KBM-7 (cell line): ENCODE measurements at places on chromosomes 7 and 10.

- DNase-seq = peak; percentile 30
These were observed 147.1 kb upstream of the GHITM start for GRCh38 chr10:83991986-83992753.

DNA sequence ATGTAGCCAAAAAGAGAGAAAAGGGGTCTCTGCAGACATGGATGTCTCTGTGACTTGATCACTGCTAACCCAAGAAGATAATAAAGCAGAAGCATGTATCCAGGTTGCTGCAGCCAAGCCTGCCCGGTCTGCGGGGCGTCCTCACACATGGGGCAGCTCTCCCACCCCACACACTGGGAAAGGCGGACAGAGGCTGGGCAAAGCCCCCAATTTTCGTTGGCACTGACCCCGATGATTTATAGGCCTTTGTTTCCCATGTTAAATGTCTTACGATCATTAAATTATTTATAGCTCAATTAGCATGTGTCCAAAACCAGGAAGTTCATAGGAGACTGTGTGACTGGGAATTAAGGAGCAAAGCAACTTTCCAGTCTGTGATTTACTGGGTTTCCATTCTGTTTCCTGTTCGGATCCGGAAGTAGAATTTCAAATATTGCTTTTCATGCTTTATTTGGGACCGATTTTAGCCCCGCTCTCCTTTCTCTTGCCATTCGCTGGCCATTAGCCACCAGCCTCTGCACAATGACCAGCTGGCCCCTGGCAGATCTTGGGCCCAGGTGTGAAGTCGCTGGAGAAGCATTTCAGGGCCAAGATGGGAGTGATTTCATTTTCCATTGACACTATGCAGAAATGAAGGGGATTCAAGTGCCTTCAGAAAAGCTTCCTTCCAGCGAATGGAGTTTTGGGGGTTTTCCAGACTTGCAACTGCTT is 91.6 kb downstream of the EGFR start:
- DNase-seq = no peak

- no peak for DNase-seq
These were observed 239.5 kb downstream of the KIAA1217 start for GRCh38 chr10:24448351-24448999.

DNA sequence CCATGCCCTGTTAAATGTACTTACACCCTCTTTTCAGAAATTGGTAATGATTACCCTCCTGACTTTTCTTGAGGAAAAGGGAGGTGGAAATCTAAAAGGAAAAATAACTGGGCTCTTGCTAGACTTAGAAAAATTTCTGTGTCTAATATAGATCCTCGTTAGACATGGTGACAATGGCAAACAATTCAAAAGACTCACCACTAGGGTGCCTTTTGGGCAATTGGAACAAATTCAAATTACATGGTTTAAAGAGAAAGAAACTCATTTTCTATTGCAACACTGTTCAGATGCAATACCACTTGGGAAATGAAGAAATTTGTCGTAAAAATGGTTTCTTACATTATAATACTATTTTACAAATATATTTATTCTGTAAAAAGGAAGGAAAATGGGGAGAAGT is 950.1 kb downstream of the GRM8 start:
- no peak for DNase-seq

GRCh38 chr7:32436146-32436928 is 53.8 kb downstream of the LSM5 start:
- DNase-seq = no peak

GRCh38 chr10:113947184-113948041 is 93.0 kb downstream of the NHLRC2 start:
- no peak for DNase-seq

GRCh38 chr10:130358981-130359650 is 222.9 kb downstream of the GLRX3 start:
- DNase-seq = no peak

DNA sequence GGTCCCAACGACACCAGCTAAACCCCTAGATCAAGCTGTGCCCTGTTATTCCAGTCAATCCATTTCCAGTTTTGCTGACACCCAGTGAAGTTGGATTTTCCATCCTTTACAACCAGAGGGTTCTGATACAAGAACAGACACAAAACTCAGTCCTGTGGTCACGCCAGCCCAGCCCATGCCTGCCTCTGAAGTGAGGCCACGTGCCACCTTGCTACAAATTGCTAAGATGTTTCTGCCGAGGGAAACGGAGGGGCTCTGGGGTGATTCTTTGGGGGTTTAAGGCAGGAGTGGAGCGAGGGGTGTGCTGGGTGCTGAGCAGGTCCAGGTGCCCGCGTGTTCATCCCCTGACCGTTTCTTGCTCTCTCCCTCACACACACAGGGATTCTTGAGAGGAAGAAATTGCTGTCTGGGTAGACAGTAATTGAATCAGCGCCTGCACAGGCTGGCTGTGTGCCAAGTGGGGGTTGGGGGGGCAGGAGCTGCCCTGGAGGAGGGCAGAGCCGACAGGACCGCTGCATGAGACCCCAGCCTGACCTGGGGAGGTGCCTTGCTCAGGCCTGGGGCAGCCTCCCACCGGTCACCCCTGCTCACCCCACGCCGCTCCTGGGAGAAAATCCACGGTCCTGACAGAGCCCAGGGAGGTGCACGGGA is 38.1 kb downstream of the ADAP1 start:
- DNase-seq = no peak

DNA sequence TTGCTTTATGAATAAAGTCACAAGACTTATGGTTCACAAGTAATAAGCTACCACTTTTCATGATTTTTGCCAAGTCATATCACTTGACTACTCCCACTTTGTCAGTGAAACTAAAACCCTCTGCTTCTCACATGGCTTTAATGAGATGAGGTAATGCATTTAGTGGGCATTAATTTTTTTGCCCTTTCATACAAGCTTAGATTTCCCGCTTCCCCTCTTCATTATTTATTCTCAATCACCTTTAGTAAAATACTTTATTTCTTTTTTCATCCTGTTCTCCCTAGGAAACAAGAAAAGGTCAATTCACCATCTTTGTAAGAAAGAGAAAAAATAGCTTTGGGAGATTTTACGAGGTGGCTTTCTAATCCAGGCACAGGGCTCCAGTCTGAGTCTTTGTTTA is 109.6 kb upstream of the STARD3NL start:
- DNase-seq = no peak

GRCh38 chr10:81784111-81784597 is 90.8 kb upstream of the NRG3 start:
- DNase-seq = no peak

DNA sequence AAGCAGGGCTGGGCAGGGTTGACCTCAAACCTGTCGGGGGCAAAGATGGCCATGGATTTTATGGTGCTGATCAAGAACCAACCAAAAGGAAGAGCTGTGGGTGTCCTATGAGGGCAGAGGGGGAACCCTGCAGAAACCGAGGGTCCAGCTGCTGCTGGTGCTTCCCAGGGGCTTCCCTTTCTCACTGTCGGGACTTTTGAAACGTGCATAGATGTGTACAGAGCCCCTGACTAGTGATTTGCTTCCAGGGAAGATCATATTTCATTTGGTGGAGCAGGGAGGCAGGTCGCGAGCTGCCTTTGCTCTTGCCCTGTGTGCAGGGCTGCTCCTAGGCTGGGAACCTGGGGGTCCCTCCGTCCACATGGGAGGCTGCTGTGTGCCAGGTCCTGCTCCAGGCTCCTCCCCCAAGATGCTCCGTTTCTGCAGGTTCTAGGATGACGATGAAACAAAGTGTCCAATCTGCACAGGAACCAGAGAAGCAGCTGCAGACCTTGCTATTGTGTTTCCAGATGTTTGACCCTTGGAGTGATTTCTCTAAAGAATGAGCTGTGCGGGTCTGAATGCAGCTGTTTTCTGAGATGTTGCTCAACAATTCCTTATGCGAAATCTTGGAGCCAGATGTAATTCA is 9.4 kb upstream of the INPP5A start:
- no peak for DNase-seq

GRCh38 chr10:90917968-90918318 is 2.9 kb downstream of the ANKRD1 start:
- DNase-seq = no peak

- peak; percentile 10 for DNase-seq
These were observed 596.0 kb upstream of the FOXK1 start for GRCh38 chr7:4085937-4086691.

DNA sequence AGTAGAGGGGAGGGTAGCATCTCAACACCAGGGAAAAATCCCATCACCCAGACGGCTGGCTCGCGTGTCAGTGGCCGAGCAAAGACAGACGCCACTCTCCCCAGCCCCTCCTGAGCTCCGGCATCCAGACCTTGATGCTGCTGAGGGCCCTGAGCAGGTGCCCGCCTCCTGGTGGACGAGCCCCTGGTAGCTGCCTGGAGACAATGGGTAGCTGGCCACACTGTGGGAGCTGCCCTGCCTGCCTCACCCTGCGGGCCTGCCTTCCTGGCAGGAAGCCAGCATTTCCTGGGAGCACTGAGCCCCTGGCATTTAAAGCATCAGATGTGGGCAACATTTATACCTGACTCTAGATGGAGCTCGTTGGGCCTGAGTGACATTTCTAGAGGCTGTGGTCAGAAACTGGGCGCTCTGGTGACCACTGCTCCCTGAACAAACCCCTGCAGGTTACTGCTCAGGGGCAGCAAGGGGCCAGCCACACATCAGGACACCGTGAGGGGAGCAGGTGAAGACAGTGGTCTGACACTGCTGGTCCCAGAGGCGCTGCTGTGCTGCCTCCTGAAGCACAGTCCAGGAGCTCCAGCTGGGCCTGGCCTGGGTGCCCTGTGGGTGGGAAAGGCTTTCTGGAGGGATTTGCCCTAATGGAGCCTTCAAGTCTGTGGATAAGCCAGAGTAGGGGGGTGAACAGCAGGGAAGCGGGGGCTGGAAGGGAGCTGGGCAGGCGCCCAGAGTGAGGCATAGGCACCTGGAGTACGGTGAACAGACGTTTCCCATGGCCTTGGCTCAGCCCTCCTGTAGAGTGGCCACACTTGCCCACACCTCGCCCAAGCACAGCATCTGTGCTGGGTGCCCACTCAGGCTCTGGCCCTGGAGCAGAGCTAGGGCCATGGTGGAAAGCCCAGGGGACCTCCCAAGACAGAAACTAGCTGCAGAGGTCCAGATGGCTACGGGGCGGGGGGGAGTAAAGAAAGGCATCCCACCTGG is 138.7 kb downstream of the MAPK8 start:
- DNase-seq = no peak
